Muscle of leg (tissue), 16 donors: ENCODE measurements at places on chromosomes 1 and 21.

- no peak for DNase-seq
Measured at GRCh38 chr1:233730809-233731208, 116.9 kb downstream of the KCNK1 start.

DNA sequence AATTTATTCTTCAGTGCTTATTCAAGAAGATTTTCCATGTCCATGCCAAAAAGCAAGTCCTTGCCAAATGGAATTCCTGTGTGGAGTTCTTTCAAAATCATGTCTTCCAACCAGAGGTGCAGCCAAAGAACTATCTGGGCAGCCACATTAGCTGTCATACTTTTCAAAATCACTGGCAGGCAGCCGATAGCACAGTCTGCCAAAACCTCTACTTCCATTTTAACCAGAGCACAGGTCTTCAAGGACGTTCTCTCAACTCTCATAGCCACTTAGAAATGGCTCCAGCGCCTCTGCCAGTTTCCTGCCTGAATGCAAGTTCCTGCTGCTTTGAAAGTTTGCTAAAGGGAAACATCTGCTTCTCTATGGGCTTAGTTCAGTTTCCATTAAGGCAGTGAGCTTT is 975.7 kb upstream of the ADGRL4 start:
- DNase-seq: peak; percentile 98

DNA sequence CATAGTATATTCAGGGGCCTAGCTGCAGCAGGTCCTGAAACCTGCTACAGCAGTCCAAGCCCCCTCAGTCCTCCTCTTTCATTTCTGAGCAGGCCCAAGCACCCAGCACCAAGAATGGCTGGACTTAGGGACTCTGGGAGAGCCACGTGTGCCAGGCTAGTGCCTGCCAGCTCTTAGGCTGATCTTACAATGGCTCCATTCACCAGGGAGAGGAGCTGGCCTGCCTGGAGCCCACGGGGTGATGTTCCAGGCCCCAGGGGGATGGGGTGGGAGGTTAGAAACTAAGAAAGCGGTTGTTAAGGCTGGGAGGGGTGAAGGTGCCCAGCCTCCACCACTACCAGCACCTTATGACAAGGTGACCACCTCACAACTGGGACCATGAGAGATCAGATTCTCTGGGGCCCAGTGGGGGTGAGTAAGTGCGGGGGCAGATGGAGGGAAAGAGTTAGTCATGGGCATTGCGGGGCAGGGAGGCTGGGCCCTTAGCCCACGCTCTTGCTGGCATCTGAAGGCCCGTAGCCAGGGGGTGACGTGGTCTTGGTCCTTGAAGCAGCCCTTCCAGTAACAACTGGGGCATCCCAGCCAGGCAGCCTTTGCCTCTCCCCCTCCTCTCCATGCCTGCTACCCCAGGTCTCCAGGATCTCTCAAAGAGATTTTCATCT is 30.3 kb upstream of the CLIC4 start:
- no peak for DNase-seq

DNA sequence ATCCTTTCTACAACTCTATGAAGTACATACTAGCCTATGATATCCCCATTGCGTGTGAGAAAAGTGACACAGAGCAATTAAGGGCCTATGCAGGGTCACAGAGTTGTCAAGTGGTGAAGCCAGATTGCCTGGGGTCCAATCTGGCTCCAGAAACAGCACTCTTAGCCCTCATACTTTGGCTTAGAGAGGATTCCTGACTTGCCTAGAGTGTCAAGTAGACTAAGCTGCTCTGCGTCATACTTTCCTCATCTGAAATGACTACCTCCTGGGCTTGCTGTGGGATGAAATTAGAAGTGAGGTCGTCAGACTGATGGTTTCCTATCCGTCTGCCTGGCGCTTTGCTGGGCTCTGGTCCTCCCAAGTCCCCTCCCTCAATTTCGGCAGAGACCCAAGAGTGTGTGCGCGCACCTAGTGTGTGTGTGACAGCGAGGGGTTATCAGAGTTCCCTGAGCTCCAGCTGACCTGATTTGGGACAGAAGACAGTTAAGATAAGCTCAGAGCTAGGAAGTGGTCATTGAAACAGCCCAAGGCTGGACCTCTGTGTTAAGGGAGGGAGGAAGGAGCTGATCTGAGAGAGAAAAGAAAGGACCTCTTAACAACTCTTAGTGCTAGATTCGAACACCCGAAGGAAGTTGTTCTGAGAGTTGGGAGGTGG is 5.4 kb upstream of the NUAK2 start:
- DNase-seq: no peak

- DNase-seq: no peak
Measured at GRCh38 chr1:119364640-119365039, 3.9 kb upstream of the HAO2 start.
